ENCODE measurements at places on chromosomes 2 and 18.

DNA sequence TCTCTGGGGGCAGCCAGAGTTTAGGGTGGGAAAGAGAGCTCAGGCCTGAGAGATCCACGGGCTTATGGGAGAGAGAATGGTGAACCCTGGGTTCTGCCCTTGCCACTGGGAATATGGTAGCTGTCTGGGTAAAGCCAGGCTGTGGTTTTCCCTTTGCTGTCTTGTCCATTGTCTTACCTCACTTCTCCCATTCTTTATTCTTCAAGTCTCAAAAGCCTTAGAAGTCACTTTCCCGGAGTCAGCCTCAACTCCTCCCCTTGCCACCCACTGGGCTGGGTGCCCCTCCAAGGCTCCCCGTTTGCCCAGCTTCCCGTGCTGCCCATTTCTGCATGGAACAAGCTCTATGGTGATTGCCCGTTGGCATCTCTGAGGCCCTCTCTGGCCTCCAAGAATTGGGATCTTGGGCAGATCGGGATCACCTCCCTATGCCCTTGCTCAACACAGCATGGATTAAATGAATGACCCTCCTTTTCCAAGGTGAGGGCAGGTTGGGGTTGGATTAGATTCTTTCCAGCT lies 228.2 kb downstream of the HAUS1 start:
- H3K27ac ChIP-seq: no peak overlapping the region
- peaks cover 13% of the 10 kb centered on the region for H3K27me3 ChIP-seq
- H3K36me3 ChIP-seq: no peaks in the 10 kb centered on the region
- DNase-seq: no peak
- no peaks in the 10 kb centered on the region for H3K4me1 ChIP-seq

GRCh38 chr2:46072101-46072820 lies 224.9 kb upstream of the EPAS1 start:
- H3K4me3 ChIP-seq: no peak overlapping the region

GRCh38 chr2:239143858-239144712 lies 256.7 kb downstream of the HDAC4 start:
- peaks cover 24% of the 10 kb centered on the region for H3K36me3 ChIP-seq
- no peak overlapping the region for H3K4me3 ChIP-seq
- H3K4me1 ChIP-seq: no peaks in the 10 kb centered on the region
- no peak overlapping the region for H3K27ac ChIP-seq
- DNase-seq: no peak
- no peaks in the 10 kb centered on the region for H3K27me3 ChIP-seq

DNA sequence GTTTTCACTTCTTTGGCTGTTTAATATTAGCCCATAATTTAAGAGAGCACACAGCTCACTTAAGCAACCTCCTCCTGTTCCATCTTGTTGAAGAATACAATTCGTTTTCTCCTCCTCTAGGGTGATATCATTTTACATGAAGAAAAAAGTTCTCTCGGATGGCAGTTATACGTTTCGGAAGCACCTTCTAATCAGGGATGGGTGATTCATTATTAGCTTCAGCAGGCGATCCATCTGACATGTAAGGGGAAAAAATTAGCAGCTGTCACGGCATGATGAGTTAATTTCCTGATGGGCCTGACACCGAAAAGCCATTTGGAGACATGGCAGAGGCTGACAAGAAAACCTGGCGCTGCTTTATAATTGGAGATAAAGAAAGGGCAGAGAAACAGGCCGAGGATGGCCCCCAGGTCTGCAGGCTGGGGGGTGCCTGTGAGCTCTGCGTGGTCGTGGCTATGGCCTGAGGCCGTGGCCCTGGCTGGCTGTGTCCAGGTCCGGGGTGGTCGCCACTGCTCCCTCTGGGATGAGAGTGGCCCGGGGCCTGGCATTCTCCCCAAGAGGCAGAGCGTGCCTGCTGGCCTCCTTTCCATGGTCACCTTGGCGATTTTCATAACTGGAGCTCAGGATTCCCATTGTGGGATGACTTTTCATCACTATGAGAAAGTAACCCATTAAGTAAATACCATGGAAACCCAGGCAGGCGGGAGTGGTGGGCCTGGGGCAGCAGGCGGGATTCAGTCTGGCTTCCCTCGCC lies 140.1 kb downstream of the PTGR3 start:
- peaks cover 34% of the 10 kb centered on the region for H3K4me1 ChIP-seq
- H3K27me3 ChIP-seq: no peaks in the 10 kb centered on the region
- no peak overlapping the region for H3K4me3 ChIP-seq

DNA sequence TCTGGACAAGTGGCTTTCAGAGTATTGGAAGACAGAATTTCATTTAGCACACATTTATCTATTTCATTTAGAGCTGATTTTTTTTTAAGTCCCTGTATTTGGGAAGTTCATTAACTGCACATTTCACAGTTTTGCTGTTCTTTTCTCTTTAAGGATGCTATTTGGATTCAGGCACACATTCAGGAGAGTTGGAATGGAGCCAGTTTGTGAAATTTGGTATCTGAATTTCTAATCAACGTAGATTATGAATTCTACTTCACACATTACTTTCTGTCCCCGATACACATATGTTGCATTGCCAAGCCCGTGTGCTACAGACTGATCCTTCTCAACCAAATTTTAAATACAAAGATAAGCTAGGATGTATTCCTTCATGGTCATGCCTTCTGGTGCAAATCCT lies 503.9 kb downstream of the IRS1 start:
- H3K4me1 ChIP-seq: no peaks in the 10 kb centered on the region
- H3K4me3 ChIP-seq: no peak overlapping the region
- H3K36me3 ChIP-seq: no peaks in the 10 kb centered on the region
- peaks cover 3% of the 10 kb centered on the region for H3K27me3 ChIP-seq

DNA sequence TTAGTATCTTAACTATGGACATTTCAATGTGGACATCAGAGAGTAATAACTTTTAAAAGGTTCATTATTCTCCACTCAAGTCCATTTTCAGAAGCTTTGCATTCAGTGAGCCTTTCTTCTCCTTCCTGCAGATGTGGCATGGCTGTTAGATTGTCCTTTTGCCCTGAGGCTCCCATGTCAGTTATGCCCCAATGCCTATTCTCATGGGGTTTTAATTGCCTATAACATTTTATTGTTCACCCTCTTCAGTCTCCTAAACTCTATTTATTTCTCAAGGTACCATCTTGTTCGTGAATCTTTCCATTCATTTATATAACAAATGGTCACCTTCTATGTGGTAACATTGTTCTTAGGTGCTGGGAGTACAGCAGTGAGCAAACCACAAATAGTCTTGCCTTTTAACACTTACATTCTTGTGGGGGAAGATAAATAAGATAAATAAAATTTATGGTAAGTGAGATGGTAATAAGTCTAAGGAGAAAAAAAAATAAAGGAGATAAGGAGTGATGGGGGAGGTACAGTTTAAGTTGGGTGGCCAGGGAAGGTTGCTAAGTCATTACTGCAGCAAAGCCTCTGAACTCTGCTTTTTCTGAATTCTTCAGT lies 277.9 kb upstream of the SIX3 start:
- DNase-seq: no peak
- H3K27me3 ChIP-seq: no peaks in the 10 kb centered on the region
- no peaks in the 10 kb centered on the region for H3K4me1 ChIP-seq
- no peaks in the 10 kb centered on the region for H3K36me3 ChIP-seq
- no peak overlapping the region for H3K4me3 ChIP-seq

GRCh38 chr2:42721898-42722297 lies 42.0 kb downstream of the OXER1 start:
- H3K27ac ChIP-seq: no peak overlapping the region
- H3K4me1 ChIP-seq: no peaks in the 10 kb centered on the region
- DNase-seq: no peak
- H3K36me3 ChIP-seq: no peaks in the 10 kb centered on the region
- no peak overlapping the region for H3K4me3 ChIP-seq

GRCh38 chr2:67565761-67566160 lies 168.6 kb downstream of the ETAA1 start:
- no peaks in the 10 kb centered on the region for H3K27me3 ChIP-seq
- no peak overlapping the region for H3K4me3 ChIP-seq
- H3K36me3 ChIP-seq: no peaks in the 10 kb centered on the region

- H3K4me3 ChIP-seq: no peak overlapping the region
- H3K27me3 ChIP-seq: no peaks in the 10 kb centered on the region
- DNase-seq: no peak
- H3K4me1 ChIP-seq: no peaks in the 10 kb centered on the region
- H3K27ac ChIP-seq: no peak overlapping the region
- no peaks in the 10 kb centered on the region for H3K36me3 ChIP-seq
These were observed 101.0 kb upstream of the CTDP1 start for GRCh38 chr18:79578396-79579260.

DNA sequence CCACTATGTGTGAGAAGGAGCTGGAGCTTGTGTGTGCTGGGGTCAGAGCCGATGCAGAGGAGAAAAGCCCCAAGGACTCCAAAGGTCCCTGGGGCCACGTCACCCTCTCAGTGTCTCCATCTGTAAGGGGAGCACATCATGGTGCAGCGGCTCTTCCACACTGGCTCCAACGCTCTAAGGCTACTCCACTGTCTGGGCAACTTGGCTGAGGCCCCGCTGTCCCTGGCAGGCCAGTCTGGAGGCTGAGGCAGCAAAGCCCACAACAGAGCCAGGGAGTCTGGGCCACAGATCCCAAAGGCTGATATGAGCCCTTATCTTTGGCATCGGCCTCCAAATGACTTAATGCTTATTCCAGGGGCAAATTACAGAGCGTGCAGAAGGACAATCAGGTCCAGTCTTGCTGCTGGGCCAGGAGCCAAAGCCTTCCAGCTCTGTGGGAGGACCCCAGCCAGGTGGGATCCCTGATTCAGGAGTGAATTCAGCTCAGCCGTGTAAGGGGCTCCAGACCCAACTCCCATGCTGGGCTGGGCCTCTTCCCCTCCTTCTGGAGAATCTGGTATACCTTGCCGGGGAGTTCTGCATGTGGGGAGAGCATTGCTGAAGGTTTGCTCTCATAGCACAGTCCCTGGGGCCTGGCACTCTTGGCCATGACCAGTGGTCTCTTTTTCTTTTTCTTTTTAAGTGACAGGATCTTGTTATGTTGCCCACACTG lies 1.8 kb upstream of the DUSP2 start:
- no peak for DNase-seq
- peak overlapping the region; percentile 89 for H3K4me3 ChIP-seq

GRCh38 chr2:37654932-37655841 lies 16.3 kb downstream of the CDC42EP3 start:
- no peaks in the 10 kb centered on the region for H3K27me3 ChIP-seq
- H3K27ac ChIP-seq: no peak overlapping the region
- H3K4me1 ChIP-seq: peaks cover 70% of the 10 kb centered on the region
- no peaks in the 10 kb centered on the region for H3K36me3 ChIP-seq
- no peak for DNase-seq

DNA sequence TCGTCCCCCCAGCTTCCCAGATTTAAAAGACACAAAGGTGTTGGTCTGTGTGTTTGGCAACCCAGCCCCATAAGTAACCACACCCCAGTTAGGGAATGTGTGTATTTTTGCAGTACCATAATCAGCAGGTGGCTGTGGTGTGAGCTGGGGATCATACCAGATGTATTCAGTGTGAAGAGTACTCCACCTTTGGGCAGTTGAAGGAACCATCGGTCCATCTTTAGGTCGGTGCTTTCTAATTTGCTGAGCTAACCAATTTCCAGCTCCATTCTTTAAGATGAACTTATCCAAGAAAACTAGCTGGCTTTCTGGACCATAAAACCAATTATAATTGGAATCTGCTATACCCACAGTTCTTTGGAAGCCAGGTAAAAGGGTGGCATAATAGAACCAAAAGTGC lies 3.2 kb downstream of the DSEL start:
- no peak for DNase-seq
- no peaks in the 10 kb centered on the region for H3K36me3 ChIP-seq
- H3K4me1 ChIP-seq: peaks cover 13% of the 10 kb centered on the region
- H3K27me3 ChIP-seq: no peaks in the 10 kb centered on the region
- H3K27ac ChIP-seq: no peak overlapping the region

DNA sequence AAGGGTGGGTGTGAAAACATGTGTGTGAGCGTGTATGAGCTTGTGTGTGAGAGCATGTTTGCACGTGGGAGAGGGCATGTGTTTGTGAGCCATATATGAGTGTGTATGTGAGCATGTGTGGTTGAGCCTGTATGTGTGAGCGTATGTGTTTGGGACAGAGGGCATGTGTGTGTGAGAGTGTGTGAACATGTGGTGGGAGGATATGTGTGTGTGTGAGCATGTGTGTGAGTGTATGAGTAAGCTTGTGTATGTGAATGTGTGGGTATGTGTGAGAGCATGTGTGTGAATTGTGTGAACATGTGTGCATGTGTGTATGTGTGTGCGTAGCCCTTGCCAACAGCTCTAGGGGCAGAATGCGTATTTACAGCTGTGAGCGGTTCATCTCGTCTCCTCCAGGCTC lies 163.0 kb downstream of the TMEM200C start:
- no peak for DNase-seq
- no peaks in the 10 kb centered on the region for H3K4me1 ChIP-seq
- no peak overlapping the region for H3K4me3 ChIP-seq
- no peaks in the 10 kb centered on the region for H3K27me3 ChIP-seq

- H3K4me3 ChIP-seq: no peak overlapping the region
- no peaks in the 10 kb centered on the region for H3K4me1 ChIP-seq
- H3K27ac ChIP-seq: no peak overlapping the region
- no peaks in the 10 kb centered on the region for H3K27me3 ChIP-seq
- H3K36me3 ChIP-seq: peaks cover 13% of the 10 kb centered on the region
- no peak for DNase-seq
These were observed 35.8 kb upstream of the SCLY start for GRCh38 chr2:238024986-238025385.

- H3K36me3 ChIP-seq: no peaks in the 10 kb centered on the region
- H3K4me3 ChIP-seq: no peak overlapping the region
- DNase-seq: no peak
- H3K4me1 ChIP-seq: no peaks in the 10 kb centered on the region
- H3K27me3 ChIP-seq: no peaks in the 10 kb centered on the region
These were observed 197.8 kb downstream of the RDH14 start for GRCh38 chr2:18362696-18363095.

DNA sequence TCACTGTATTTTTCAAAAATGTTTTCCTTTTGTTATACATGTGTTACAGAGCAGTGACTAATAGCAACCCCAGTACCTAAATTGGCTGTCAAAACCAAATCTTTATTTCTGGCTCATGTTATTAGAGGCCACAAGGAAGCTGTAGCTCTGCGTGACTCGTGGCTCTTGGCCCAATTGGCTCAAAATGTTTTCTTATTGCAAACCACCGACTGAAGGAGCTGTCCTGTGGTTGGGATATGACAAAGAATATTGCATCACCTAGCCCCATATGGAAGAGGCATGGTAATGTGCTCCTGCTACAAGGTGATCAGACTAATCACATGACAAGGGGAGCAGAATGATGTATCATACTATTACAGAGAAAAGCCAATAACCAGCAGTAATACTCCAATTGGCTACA lies 1058.5 kb downstream of the CBLN2 start:
- H3K4me3 ChIP-seq: no peak overlapping the region
- H3K36me3 ChIP-seq: no peaks in the 10 kb centered on the region
- H3K4me1 ChIP-seq: no peaks in the 10 kb centered on the region
- no peak for DNase-seq
- H3K27me3 ChIP-seq: no peaks in the 10 kb centered on the region

GRCh38 chr2:48170281-48170680 lies 264.0 kb upstream of the FBXO11 start:
- H3K27me3 ChIP-seq: no peaks in the 10 kb centered on the region
- H3K4me3 ChIP-seq: no peak overlapping the region
- no peaks in the 10 kb centered on the region for H3K36me3 ChIP-seq
- no peak overlapping the region for H3K27ac ChIP-seq

GRCh38 chr2:106098081-106098480 lies 96.0 kb downstream of the UXS1 start:
- DNase-seq: no peak
- H3K4me3 ChIP-seq: no peak overlapping the region
- no peaks in the 10 kb centered on the region for H3K36me3 ChIP-seq
- no peak overlapping the region for H3K27ac ChIP-seq
- H3K4me1 ChIP-seq: peaks cover 45% of the 10 kb centered on the region
